M059J (cell line): ENCODE measurements at places on chromosomes 1 and 21.

DNA sequence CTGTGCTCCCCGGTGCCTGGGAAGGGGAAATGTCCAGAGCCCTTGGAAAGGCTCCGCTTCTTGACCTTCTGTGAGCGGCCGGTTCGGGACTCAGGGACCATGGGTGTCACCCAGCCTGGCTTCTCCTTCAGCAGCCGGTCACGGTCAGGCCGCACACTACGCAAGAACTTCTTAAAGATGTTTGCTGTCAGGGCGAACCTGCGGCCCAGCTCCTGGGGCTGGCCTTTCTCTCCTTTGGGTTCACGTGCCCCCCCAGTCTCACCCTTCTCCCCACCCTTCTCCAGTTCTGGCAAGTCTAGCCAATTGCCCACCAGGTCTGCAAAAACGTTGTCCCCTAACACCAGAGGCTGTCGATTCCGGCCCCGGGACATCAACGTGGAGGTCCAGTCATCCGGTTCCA lies 12.1 kb downstream of the INKA2 start:
- DNase-seq, result no peak

GRCh38 chr1:236830560-236830959 lies 35.5 kb downstream of the MTR start:
- DNase-seq, result no peak

DNA sequence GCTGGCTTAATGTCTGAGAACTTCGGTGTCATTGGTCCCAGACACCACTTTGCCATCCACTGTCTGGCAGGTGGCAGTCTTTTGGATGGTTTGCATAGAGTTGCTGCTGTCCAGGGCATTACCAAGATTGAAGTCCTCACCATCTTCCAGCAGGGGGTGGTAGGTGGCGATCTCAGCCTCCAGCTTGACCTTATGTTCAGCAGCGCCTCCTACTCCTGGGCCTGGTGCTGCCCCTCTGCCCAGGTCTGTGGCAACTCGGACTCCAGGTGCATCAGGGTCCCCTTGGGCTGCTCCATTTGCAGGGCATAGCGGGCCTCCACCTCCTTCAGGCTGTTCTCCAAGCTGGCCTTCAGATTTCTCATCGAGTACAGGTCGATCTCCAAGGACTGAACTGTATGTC lies 573.3 kb upstream of the NCAM2 start:
- no peak for DNase-seq

GRCh38 chr1:210292231-210292871 lies 36.4 kb upstream of the HHAT start:
- peak; percentile 76 for DNase-seq

- DNase-seq, result no peak
Observed at GRCh38 chr1:14925336-14926136, 228.0 kb upstream of the TMEM51 start.

GRCh38 chr1:2525920-2526823 lies at the start of gene PANK4:
TSS of gene PANK4 (minus strand) at chr1:2526596. CDS start at chr1:2526587, 9 bp downstream.
- DNase-seq, result peak; percentile 90

GRCh38 chr1:109466452-109467300 lies at the start of gene SYPL2:
TSS of gene SYPL2 (plus strand) at chr1:109466546. CDS start at chr1:109466844, 298 bp downstream.
- no peak for DNase-seq

DNA sequence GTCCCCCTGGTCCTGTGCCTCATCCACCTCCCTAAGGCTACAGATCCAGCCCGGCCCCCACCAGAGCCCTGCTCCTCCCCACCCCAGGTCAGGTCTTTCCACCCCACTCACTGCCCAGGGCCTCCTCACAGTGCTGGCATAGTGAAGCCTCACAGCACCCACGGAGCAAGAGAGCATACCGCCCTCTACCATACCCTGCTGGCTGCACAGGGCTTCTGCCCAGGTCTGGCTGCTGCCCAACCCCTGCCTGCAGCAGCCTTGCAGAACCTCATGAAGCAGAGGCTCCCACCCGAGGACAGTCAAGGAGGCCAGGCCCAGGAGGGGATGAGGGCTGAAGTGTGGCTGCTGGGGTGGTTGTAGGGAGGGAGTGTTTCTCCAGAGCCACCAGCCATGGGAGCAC lies 19.7 kb upstream of the ARF1 start:
- DNase-seq, result no peak

DNA sequence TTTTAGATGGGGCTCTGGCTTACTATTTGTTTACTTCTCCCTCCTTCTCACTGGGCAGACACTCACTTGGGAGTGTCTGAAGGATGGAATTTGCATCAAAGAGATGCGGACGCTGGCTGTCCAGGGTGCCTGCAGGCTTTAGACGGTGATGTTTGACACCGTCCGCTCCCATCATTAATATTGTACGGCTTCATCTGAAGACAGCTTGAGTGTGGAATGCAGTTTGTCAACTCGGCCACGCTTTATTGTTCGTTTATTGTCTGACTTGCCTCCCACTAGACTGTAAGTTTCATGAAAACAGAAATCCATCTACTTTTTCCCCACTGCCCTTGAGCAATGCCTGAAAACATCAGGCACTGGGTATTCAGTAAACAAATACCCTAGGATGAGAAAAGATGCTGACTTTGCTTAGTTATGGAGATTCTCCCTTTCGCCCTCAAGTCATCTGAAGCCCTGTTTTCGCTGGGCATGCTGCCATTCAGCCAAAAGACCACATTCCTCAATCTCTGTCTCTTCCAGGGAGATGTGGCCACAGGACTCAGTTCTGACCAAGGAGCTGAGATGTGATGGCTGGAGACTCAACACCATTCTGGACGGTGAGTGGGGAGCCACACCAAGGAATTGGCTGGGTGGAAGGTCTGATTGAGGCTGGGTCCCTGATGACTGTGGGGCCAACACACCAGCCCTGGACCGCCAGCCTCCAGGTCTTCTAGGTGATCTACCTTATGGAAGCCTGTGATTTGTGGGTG lies 87.6 kb downstream of the BCAR3 start:
- peak; percentile 66 for DNase-seq

- no peak for DNase-seq
Observed at GRCh38 chr1:40049725-40050124, 9.2 kb downstream of the CAP1 start.
